Globus pallidus (tissue), 1 donor: ENCODE measurements at places on chromosomes 12 and 14.
A peak's percentile ranks its signal among the peaks of the same experiment; 100 is the strongest.

DNA sequence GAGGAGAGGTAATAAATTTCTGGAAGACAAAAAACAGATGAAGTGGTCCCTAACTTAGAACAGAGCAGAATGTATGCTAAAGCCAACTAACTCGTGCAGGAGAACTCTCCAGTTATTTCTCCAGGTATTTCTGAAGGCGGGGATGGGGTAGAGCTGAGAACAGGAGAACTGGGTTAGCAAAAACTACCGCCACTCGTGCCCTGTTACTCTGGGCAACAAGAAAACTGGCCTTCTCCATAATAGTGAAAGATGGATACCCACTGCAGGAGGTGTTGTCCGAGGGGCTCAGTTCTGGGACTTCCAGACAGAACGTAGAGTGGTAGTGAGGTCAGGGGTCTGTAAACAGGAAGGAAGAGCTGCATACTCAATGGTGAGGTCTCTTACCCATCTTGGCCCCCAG, 187.3 kb upstream of the FRMD6 start:
- DNase-seq, result no peak

GRCh38 chr14:28097585-28097984, 669.0 kb upstream of the FOXG1 start:
- no peak for DNase-seq

- DNase-seq, result peak; percentile 49
Measured at GRCh38 chr14:70692210-70692609, 50.5 kb downstream of the TTC9 start.

- peak; percentile 43 for DNase-seq
Measured at GRCh38 chr14:54857830-54858269, 44.8 kb downstream of the GCH1 start.

- DNase-seq, result no peak
Measured at GRCh38 chr12:106174876-106175275, 36.1 kb upstream of the NUAK1 start.

- DNase-seq, result peak; percentile 75
Measured at GRCh38 chr12:6062757-6063735, 61.4 kb downstream of the VWF start.

DNA sequence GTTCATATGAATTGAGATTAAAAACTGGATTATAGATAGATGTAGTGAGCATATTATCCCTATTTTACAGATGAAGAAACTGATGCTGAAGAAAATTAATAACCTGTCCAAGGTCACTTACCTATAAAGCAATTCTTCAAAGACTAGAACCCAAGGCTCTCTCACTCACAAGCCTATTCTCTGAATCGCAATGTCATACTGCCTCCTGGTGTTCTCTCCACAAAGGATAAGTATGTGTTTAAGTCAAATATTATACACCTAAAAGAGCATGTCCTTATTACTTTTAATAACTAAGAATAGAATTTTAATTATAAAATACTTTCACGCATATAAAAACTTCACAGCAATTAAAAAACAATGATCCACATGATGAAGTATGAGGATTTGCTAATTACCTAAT, 721.3 kb upstream of the USP15 start:
- DNase-seq, result no peak

- DNase-seq, result no peak
Measured at GRCh38 chr14:36068777-36069534, 107.6 kb downstream of the PTCSC3 start.

DNA sequence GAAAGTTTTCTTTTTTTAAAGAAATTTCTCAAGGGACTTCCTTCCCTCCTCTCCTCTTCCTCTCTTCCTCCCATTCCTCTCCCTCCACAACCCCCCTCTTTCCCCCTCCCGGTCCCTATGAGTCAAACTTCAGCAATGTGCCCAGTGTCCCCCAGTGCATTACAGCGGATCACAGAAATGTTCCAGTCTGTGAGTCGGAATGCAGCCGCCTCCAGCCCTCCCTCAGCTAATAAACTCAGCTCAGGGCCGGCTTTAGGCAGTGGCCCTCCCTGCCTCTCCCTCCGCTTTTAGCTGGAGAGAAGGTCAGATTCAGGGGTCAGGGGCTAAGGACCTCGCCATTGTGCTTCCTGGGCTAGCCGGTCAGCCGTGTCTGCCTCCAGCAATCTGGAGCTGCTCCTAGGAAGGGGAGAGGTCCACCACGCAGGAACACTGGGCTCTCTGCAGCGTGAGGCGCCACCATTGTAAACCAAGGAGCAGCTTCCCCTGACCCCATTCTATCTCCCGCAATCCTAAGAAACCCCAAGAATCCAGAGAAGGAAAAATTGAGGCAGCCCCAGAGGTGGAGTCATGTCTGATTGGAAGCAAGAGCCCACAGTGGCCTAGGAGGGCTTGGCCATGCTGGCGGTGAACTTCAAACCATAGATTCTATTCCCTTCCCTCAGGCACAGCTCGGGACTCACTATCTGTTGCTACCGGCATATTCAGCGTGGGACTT, 1.1 kb upstream of the HDAC7 start:
- DNase-seq, result no peak

DNA sequence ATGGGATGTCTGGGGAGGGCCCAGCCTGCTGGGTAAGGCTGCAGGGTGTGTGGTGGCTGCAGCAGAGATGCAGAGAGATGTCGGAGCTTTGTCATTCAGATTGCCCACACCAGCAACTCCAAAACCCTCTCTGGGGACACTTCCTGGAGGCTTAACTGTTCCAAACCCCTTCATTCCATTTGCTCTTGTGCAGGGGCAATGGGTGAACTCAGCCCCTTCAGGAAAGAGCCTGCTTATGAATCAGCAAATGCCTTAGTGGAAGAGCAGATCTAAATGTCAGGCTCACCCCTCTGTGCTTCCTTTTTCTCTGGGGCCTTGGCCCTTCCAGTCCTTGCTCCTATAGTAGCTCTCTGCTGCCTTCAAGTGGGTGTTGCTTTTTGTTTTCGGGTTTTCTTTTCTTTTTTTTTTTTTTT, 36.7 kb upstream of the GPATCH2L start:
- DNase-seq, result no peak

DNA sequence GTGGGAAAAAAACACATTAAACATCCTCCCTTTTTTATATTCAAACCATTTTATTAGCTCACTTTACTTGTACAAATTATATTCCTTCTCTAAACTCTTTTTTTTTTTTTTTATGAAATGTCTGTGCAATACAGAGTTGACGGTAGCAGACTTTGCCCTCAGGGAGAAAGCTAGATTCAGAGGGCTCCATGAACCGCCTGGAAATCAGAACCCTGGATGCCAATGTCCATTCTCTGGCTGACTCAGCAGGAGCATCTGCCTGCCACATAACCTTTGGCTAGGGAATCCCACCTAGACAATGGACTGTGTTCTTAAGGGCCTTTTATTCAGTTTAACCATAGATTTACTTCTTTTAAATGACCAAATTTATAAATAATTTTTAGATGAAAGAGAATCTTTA, 467.0 kb downstream of the MDGA2 start:
- no peak for DNase-seq

DNA sequence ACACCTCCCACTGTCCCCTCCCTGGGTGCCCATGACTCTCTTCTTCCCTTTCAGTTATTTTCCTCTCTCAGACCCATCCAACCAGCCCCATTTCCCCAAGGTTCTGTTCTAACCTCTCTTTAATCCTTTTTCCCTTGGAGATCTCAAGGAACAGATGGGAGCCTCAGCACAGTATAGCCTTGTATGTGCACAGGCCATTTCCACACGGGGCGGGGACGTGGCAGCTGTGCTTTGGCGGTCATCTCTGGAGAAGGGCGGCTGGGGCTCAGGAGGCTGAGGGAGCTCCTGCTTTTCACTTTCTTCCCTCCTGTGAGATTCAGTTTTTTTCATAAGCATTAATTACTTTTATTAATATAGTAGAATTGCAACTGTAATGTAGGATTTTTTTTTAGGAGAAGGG, 212.2 kb downstream of the ZFP36L1 start:
- no peak for DNase-seq

DNA sequence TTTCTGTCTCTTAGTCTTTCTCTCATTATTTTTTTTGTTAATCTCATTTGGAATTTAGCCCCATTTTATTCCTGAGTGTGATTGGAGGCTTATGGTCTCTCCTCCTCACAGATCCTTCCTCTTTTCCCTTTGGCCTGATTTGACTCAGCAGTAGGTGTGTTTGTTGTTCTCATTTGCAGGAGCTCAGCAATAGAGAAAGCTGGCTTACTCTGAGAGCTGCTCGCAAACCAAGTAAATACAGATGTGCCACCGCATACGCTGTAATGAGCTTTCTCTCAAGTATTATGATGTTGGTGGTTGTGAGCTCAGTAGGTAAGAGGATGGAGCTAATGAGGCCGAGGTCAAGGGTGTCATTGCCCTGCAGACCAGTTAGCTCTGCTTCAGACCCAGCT, 206.5 kb downstream of the ETV6 start:
- no peak for DNase-seq

DNA sequence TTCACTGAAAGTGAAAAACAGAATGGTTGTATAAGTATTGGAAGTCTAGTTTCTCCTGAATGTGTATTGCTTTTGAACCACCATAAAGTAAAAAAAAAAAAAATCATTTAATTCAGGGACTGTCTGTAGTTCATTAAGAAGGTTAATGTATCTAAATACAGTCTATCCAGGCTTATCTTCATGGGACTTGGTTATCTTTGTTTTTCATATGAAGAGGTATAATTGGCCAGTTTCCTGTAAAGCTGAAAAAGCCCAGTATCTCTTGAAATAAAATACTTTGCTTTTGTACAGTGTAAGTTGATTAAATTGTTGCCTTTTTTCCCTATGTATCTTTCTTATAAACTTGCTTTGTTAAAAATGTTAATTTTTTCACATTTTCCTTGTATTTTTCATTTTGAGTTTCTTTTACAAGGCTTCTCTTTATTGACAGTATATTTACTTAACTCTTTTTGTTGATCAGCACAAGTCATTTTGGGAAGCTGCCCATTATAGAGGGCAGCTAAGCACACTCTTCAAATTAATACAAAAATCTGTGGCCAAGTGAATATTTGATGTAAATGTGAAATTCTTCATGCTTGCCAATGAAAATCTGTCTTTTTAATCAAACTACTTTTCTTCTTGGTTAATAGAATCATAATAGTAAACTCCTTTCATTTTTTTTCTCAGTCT, 156.0 kb downstream of the TMTC3 start:
- DNase-seq, result no peak

GRCh38 chr14:90440021-90440451, 43.2 kb downstream of the CALM1 start:
- no peak for DNase-seq

- DNase-seq, result no peak
Measured at GRCh38 chr14:26293909-26294308, 303.9 kb downstream of the NOVA1 start.

- no peak for DNase-seq
Measured at GRCh38 chr12:103128862-103129501, 171.5 kb downstream of the ASCL1 start.

DNA sequence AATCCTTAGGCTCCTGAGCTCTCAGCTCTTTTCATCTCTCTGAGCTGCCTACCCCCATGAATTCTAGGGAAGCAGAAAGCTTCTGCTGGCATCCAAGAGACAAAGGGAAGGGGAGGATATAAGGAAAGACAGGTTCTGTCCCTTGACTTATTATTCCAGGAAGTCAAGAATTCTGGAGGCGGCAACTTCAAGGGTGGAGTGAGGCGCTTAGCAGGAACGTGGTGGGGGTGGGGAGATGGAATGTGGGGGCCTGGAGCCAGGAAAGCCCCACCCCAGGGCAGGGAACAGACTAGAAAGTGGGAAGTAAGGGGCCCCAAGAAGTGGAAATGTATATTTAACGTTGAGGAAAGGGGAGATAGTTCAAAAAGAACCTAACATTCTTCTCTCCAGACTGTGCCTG, 1.4 kb downstream of the CALCOCO1 start:
- DNase-seq, result no peak

GRCh38 chr14:43877351-43877960, 629.6 kb downstream of the FSCB start:
- DNase-seq, result no peak

- DNase-seq, result no peak
Measured at GRCh38 chr12:123721245-123721644, 9.1 kb downstream of the ATP6V0A2 start.

DNA sequence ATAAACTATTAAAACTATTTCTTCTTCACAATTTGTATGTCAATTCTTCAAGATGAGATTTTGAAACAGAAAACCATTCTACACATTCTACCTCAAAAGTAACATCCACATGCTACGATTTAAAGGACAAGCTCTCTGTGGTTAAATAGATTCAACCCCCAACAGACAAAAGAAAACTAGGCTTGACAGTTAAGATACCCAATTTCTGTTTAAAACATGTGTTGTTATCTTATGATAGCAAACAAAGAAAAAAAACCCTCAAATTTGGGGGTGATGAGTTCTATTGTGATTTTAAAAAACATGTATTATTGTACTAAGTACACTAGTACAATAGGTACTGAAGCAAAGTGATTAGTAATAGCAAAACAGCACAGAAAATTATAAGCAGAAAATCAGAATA, 33.8 kb downstream of the ATF7 start:
- no peak for DNase-seq

- peak; percentile 95 for DNase-seq
Measured at GRCh38 chr12:63843721-63844390, 644 bp upstream of the SRGAP1 start.
